ENCODE measurements at places on chromosomes 4 and X.

DNA sequence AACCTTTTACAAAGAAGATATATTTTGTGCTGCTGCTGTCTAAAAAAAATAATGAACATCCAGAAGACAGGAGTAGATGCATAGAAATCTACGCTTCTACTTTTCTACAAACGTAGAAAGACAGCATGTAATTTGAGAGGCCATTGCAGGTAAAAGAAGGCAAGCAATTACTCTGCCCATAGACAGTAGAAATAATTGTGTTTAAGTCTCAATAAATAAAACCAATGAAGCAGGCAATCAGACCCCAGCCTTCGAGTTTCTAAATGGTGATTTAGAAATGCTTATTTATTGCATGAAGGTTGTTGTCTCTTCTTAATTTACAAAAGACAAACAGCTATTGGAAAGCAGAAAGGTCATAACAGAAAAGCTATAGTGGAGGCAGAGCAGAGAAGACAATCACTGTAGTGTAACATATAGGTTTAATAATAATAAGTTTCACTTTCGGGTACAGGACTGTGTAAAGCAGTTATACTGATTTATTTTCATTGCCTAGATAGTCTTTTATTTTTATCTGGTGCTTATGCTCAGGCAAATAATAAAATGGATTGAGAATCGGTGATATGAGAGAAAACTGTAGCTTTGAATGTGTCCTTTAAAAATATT, 123.0 kb upstream of the TACR3 start:
- no peak for DNase-seq

DNA sequence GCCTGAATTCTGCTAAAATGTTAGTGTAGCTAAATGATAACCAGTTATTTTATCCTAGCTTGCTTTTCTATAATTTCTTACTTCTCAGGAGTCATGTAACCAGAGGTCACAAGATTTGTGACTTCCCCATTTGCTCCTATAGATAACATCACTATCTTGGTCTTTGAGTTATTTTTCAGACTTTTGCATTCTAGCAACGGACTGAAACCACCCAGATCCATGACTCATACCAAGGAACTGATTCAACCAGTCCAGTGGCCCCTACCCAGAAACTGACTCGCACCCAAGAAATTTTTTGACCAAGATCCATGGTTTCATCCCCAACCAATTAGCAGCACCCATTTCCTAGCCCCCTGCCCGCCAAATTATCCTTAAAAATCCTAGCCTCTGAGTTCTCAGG, 50.0 kb downstream of the IQCM start:
- no peak for DNase-seq

DNA sequence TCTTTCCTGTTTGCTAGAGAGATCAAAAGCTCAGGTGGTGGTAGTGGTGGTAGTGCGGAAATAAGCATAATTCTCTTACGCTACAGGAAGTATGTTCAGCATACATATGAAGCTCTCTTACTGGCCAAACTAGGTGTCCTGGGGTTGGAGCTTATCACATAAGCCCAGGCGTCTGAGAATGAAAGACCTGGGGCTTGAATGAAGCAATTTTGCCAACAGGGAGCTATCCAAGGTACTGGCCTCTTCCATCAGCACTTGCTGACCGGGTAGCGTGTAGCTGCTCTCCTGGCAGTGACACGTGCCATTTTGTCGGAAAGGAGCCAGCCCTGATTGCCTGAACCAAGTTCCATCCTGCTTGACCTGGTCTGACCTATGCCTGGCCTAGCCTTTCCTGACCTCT, 65.9 kb upstream of the HPF1 start:
- DNase-seq: no peak

DNA sequence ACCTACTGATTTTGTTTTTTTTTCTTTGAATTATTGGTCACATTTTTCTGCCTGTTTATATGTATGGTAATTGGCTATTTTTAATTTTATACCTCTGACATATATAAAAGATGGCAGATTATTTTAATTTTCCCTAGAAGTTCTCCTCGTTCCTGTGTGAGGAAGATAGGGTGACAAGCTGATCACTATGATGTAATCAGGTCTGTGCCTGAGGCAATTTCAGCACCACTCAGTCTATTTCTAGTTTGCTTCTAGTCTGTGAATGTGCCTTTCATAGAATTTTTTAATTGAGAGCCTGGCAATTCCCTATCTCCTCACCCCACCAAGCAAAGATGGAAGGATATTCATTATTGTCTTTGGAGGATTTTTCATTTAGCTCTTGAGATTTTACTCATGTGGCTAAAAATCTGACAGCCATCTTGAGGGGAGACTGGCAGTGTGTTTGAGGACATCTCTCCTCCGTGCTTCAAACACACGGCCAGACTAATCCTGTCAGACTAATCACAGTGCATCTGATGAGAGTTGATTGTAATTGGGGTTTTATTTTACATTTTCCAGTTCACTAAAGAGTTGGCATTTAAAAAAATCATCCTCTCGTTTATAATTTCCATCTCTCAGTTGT, 500.3 kb downstream of the TRIML1 start:
- no peak for DNase-seq

- no peak for DNase-seq
These were observed 373.8 kb downstream of the OPHN1 start for GRCh38 chrX:68059469-68059868.

DNA sequence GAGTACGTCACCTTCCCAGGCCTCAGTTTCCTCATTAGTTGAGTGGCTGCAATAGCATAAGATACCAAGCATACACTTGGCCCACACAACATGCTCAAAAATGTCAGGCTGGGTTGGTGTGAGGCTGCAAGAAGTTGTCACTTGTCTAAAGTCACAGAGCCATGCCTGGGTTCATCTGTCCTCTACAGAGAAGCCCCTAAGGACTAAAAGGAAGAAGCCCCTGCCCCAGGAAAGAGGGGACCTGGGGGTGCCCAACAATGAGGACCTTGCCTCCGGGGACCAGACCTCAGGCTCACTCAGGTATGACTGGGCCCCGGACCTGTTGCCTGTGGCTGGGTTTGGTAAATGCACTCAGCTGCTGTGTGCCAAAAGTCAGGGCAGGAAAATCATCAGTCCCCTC, 82.7 kb downstream of the CRMP1 start:
- no peak for DNase-seq

- DNase-seq: no peak
These were observed 74.1 kb upstream of the PPP3CA start for GRCh38 chr4:101421386-101421785.

DNA sequence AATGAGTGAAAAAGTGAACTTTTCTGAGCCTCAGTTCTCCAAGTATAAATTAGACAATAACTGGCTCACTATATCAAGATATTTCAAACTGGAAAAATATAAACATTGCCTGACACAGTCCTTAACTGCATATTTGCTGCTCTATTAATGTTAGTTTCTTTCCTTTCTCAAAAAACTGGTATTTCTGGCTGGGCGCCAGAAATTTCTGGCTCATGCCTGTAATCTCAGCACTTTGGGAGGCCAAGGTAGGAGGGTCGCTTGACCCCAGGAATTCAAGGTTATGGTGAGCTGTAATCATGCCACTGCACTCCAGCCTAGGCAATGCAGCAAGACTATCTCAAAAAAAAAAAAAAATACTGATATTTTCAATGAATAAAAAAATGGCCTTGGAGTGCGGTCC, 227.0 kb downstream of the MAGEB17 start:
- no peak for DNase-seq

- no peak for DNase-seq
These were observed 53.2 kb downstream of the MAGED4B start for GRCh38 chrX:52015794-52016193.

GRCh38 chrX:129653971-129654651, 645 bp downstream of the APLN start:
- no peak for DNase-seq

DNA sequence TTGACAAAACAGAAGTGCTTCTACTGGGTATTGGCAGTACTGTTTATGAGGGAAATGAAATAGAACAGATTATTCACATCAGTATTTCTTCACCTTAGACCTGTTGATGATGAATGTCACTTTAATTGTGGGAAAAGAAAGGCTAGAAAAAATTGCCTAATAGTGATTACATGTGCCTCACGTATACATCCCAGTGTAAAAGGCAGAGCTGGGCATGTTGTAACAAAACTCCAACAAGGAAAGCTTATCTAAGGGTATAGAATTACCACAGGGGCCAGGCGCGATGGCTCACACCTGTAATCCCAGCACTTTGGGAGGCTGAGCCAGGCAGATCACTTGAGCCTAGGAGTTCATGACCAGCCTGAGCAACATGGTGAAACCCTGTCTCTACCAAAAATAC, 4.2 kb downstream of the PGM2 start:
- no peak for DNase-seq

DNA sequence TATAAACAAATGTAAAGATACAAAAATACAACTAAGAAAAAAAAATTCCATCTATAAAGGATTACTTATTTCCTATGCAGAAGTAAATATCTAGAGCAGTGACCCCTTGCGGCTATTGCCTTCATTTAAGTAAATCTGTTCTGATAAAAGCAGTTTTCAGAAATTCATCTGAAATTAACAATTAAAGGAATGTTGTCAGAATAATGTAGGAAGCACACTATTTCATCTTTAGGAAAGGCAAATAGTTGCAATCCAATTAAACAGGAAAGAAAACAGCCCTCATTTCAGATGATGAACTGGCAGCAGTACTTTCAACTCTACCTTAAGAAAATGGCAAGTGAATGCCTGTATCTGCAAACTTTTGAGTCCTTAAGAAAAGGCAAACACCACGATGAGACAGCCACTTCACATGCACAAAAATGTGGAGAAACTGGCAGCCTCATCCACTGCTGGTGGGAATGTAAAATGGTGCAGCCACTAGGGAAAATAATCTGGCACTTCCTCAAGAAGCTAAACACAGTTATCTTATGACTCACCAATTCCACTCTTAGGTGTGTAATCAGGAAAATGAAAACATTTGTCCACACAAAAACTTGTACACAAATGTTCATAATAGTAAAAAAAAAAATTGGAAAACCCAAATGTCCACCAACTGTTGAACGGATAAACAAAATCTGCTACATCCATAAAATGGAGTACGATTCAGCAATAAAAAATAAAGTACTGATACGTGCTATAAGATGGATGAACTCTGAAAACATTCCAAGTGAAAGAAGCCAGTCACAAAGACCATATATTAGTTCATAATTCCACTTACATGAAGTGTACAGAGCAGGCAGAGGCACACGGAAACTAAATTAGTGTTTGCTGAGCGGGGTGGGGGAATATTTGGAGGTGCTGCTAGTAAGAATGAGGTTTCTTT, 2.0 kb upstream of the THAP9 start:
- DNase-seq: no peak

GRCh38 chr4:54498661-54499111, 159.1 kb upstream of the KIT start:
- DNase-seq: no peak

- DNase-seq: no peak
These were observed 30.0 kb downstream of the RCHY1 start for GRCh38 chr4:75484190-75484589.

GRCh38 chr4:76002176-76002575, 5.1 kb downstream of the CXCL9 start:
- DNase-seq: no peak

DNA sequence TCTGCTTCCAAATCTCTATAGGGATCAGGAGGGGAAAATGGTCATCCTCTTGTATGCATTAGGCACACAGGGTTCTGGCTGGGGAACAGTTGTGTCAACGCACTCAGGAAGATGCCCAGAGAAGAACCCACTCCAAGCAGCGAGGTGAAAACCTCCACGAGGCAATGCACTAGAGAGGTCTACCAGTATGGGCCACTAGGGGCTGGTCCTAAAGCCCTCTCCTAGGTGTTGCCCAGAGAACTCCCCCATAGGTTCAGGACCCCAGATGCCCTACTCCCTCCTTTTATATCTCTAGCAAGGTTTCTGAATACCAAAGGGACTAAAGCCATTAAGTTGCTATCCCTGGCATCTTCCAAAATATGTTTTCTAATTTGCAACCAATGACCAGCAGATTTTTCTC, 142.7 kb upstream of the NLGN4X start:
- DNase-seq: no peak

DNA sequence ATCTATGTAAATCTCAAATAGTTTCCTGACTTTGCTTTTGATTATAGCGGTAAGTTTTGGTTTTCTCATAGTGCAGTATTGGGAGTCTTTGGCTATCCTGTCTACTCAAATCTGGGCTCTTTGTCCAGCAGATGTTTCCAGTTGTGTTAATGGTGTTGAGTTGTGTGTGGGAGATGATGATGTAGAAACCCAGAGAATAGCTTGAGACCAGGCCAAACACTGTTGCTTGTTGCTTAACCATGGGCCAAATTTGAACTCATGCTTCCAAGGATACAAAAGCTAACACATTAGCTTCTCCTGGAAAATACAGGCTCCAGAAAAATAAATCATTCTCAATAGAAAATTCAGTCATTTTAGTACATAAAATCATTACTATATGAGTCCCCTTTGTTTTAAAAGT, 82.6 kb upstream of the GYPA start:
- no peak for DNase-seq

DNA sequence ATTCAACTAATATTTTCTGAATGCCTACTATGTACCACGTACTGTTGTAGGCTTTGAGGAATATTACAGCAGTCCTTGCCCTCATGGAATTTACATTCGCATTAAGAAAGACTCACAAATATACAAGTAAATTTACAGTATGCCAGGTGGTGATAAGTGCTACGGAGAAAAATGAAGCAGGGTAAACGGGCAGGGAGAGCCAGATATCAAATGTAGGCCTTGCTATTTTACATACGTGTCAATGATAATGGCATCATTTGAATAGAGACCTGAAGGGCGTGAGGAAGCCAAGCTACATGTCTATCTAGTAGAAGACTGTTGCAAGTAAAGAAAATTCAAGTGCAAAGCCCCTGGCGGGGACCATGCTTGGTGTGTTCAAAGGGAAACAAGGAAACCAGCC, 65.2 kb downstream of the AMMECR1 start:
- no peak for DNase-seq

DNA sequence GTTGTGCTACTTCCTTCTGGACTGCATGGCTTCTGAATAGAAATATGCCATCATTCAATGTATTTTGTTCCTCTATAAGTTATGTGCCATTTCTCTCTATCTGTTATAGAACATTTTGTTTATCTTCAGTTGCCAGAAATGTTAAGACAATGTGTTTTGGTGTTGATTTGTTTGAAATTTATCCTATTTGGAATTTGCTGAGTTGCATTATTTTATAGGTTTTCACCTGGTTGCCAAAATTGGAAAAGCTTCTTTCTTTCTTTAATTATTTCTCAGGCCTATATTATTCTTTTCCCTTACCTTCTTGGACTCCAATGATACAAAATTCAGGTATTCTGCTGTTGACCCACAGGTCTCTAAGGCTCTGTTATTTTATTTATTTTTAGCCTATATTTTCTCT, 33.4 kb upstream of the CFAP47 start:
- no peak for DNase-seq

- no peak for DNase-seq
These were observed 48.5 kb downstream of the SNCA start for GRCh38 chr4:89788206-89789072.

DNA sequence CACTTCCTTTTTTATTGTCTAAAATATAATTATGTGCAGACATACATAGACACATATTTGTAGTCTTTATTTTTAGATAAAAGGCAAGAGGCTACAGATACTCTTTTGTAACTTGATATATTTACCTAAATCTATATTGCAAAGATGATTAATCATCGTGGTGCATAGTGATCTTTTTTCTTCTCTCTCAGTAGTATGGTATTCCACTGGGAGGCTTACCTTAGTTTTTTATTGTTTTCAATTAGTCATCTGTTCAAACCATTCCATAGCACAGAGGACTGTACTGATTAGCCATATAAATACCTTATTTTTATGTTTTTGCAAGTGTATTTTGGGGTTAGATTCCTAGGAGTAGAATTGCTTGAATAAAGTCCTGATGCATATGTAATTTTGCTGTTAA, 619.7 kb downstream of the GRXCR1 start:
- no peak for DNase-seq

- no peak for DNase-seq
These were observed 656.6 kb downstream of the ANKRD50 start for GRCh38 chr4:124055896-124056295.

All from T-helper 9 cell (primary cell).